Stimulated activated CD4-positive, alpha-beta T cell treated with anti-CD3 and anti-CD28 coated beads, Interleukin-15, amount 100 ng/mL, for 24 hours (primary cell): ENCODE measurements at places on chromosomes 13 and 19.

DNA sequence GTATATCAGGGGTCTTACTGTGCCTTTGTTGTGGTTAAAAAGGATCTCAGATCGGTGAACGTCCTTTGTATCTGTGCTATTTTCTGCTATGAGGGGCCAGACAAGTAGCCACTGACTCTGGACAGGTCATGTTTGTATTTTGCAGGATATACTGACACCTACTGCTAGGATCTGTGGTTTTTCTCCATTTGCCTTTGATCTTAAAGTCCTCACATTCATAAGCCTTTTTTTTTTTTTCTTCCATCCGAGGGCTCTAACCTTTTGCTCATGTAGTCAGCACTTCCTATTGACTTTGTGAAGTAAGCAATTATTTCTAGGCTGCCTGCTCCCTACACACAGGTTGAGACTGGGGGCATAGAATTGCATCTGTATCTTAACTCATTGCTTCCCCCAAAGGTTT is 106.2 kb downstream of the SLITRK5 start:
- DNase-seq: no peak

DNA sequence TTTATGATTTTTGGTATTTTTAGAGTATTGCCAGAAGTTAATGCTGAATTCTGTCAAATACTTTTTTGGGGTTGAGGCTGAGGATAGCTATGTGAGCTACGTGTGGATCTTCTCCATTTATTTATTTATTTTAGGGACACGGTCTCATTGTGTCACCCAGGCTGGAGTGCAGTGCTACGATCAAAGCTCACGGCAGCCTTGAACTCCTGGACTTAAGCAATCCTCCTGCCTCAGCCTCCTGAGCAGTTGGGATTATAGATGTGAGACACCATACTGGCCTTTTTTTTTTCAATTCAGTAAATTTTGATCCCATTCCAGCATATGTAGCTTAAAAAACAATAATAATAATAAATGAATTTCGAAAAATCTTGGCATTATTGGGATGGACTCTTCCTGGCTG is 21.1 kb downstream of the ING1 start:
- DNase-seq: no peak

- no peak for DNase-seq
Measured at GRCh38 chr19:45568732-45569131, 15.9 kb downstream of the OPA3 start.

DNA sequence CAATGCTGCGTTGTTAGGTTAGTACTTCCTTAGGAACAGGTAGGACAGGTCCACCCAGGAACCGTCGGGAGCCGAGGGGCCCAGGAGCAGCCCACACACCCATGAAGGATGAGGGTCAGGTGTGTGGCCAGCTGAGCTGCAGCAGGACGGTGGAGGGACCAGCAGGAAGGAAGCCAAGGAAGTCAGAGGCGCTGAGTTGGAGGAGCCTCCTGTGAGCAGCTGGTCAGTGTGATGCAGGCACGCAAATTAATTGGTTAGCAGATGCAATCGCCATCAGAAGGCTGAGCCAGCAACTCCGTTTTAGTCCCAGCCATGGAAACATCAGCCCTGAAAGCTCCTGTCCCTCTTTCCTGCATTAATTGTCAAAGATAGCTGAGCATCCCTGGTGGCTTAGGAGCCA is 114.9 kb upstream of the SOX1 start:
- no peak for DNase-seq

DNA sequence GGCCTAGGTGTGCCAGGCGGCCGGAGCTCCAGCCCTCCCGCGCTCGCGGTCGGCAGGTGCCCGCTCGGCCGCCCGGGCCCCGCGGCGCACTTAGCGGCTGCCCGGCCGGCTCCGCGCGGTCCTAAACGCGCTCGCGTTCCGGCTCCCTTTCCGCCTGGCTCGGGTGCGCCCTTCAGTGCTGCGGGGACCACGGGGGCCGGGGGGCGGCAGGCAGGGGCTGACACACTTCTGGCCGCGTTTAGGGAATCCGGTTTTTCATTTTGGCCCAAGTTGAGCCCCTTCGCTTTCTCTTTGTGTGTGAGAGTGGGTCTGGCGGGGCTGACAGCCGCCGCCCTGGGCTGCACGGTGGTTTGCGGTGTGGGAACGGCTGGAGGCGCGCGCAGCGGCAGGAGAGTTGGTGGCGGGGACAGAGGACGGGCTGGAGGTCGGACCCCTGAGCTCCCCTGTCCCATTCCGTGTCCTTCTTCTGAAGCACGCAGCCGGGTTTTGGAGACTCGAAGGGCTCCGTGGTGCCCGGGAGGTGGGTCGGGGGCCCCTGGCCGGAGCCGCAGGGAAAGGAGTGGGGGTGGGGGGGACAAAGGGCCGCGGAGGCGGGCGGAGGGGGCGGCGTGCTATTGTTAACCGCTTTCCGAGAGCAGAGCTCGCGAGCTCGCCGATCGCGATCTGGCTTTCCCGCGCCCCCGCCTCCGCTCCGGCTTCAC is 3.1 kb downstream of the FGF9 start:
- DNase-seq: peak; percentile 46

- no peak for DNase-seq
Measured at GRCh38 chr13:41944635-41945397, 16.1 kb downstream of the VWA8 start.
